LoVo (cell line): ENCODE measurements at places on chromosomes 1 and 21.

GRCh38 chr1:96009831-96010434 lies 711.7 kb upstream of the PTBP2 start:
- DNase-seq = no peak

DNA sequence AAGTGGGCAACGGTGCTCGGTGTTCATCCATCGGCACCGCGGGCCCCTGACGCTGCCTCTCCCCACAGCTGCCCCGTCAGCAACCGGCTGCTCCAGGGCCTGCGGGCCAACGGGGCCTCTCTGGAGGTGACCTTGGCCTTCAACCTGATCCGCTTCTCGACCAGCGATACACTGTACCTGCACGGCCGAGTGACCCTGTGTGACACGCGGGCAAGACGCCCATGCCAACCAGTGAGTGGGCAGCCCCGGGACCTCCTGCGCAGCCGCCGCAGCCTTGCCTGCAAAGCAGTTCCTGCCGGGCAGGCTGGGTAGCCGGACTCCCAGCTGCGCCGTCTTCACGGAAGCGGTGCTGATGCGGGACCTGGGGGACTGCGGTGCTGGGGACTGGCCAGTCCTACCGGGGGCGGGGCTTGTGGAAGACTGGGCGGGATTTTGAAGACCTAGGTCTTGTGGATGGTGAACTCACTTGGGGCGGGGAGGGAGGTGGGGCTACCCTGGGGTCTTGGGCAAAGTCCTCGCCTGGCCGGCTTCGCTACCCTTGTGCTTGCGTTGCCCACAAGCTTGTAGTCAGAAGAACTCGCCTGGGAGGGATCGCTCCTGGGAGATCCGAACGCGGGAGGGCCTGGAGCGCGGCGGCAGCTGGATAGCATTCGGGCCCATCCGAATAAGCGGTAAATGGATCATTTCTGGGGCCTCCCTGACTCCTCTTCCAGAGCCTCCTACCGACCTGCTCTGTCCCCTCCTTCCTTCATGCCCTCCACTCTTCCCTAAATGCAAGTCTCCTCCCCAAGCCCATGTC lies 8.8 kb upstream of the CEP85 start:
- DNase-seq = no peak

DNA sequence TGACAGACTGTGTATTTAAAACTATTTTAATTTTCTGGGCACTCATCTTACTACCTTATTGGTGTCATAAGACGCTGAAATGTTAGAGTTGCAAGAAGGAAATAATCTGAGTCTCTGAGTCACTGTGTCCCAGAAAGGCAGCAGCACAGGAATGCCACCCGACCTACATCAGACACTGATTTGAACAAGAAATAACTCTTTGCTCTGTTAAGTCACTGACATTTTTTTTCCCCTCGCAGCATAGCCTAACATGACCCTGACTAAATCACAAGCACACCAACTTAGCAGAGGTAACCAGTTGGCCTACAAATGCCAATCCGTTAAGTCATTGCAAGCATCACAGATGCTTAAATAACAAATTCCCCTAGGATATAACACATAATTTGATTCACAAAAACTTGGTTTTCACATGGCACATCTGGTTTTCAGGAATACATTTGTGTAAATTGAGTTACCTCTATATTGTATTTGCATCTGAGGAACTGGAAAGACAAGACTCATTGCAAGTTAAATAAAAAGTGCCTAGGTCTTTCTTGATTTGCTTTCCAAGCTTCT lies 349.1 kb downstream of the SEC16B start:
- DNase-seq = no peak

- no peak for DNase-seq
These were observed 538.9 kb downstream of the LMO4 start for GRCh38 chr1:87867626-87868025.

GRCh38 chr1:163706915-163707314 lies 385.2 kb downstream of the NUF2 start:
- DNase-seq = no peak

- no peak for DNase-seq
These were observed 91.7 kb upstream of the EDN2 start for GRCh38 chr1:41576206-41576605.

DNA sequence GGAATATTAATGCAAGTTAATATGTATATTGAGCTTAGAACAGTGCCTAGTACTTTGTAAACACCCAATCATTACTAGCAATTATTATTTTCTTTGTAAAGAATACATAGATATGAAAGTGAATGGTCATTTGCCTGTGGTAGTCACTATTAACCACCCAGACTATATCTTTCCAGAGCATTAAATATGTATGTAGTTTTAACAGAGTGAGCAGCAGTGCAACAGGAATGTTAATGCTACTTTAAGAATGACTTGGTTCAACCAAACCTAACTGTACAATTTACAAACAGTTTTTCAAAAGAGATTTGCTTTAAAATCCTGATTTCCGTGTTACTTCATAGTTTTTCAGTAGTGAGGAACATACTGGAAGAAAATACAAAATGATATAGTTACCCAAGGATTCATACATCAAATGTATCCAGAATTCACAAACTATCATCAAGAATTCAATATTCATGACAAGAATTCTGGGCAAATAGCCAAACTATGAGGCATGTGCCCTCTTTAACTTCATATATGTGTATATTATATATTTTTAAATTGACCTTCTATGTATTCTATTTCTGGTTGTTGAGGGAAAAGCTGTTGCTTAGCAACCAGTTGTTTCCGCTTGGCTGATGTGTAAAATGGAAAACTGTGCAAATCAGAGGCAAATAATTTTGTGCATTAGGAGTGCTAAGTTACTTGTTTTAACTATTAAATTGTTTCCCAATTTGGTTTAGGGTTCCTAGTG lies 34.9 kb upstream of the IVNS1ABP start:
- no peak for DNase-seq

DNA sequence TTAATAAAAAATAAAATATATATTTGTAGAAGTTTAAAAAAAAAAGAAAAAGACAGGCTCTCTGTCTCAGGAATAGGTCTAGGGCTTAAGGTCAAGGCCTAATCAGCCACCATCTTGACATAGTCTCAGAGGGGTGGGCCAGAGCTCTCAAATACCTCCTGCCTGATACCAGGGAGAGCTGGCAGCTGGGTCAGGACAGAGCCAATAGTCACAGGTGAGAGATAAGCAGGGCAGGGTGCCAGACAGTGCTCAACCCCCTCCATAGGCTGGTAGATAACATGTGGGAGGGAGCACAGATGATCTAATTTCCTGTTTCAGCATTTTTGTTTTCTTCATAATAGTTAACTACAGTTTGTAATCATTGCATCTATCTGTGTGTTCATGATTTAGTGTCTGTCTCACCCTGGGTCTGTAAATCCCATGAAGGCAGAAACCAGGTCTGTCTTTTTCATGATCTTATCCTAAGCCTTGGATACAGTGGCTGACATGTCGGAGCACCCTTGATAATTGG lies 152.0 kb upstream of the GRIK3 start:
- DNase-seq = no peak

GRCh38 chr1:39205102-39205780 lies 746 bp downstream of the MACF1 start:
- DNase-seq = no peak

DNA sequence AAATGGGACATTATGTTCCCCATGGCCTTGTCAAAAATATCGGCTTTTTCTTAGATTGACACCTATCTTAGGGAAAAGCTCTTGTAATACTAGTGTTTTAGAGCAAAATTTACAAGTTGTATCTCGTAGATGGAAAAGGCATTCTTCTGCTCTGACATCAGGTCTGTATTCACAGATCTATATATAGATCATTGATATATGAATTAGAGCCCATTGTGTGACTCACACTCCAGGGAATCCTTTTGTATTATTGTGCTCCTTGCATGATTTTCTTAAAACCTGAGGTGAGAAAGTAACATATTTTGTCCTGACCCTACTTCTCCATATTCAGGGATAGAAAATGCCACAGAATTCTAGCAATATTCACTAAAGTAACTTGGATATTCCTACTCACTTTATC lies 1160.8 kb upstream of the B3GALT2 start:
- DNase-seq = no peak

DNA sequence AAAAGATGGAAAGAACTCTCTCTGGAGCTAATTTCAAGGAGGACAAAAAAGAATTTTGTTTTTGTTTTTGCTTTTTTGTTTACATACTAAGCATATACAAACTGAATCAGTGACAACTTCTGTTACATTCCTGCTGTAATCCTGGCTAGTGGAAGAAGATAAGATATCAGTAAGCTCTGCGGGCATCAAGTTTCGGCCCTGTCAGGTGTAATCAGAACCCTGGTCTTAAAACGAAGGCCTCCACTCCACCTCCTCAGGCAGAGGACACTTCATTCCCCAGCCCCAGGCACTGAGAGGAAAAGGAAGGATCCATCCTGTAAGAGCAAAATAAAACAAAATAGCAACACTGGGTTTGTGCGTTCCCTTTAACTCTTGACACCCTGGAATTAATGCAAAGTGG lies 88.9 kb upstream of the ARHGAP29 start:
- DNase-seq = no peak

DNA sequence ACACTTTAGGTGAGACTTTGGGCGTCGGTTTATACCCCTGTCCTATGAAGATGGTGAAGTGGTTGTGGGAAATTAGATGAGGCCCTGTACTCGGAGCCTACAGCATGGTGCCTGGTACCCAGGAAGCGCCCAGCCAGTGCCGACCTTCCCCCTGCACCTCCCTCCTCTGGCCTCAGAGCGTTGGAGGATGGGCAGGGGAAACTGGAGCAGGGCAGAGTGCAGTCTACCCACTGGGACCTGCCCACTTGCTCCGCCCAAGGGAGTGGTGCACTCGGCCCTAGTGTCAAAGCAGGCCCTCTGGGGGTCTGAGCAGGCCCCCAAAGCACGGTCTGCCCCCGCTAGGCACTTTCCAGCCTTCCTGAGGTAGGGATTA lies 13.0 kb upstream of the TTC22 start:
- DNase-seq = no peak

DNA sequence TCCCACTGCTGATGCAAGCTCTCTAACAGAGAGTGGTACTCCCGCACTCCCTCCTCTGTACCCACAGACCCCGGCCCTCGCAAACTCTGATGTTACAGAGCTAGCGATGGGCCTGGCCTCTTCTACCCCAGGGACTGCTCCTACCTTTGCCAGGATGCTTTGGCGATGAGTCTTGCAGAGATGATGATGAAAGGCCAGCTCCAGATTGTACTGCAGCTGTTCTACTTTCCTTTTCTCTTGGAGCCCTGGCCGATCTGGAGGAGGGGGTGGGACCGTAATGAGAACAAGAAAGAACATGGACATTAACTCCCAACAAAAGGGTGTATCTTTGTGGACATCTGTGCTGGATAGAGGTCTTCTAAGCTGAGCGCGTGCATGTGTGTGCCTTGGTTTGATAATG lies 6.0 kb upstream of the LINGO4 start:
- no peak for DNase-seq

GRCh38 chr1:232686346-232686745 lies 56.4 kb upstream of the SIPA1L2 start:
- no peak for DNase-seq

GRCh38 chr1:151108331-151108730 lies 37.8 kb downstream of the GABPB2 start:
- DNase-seq = no peak

DNA sequence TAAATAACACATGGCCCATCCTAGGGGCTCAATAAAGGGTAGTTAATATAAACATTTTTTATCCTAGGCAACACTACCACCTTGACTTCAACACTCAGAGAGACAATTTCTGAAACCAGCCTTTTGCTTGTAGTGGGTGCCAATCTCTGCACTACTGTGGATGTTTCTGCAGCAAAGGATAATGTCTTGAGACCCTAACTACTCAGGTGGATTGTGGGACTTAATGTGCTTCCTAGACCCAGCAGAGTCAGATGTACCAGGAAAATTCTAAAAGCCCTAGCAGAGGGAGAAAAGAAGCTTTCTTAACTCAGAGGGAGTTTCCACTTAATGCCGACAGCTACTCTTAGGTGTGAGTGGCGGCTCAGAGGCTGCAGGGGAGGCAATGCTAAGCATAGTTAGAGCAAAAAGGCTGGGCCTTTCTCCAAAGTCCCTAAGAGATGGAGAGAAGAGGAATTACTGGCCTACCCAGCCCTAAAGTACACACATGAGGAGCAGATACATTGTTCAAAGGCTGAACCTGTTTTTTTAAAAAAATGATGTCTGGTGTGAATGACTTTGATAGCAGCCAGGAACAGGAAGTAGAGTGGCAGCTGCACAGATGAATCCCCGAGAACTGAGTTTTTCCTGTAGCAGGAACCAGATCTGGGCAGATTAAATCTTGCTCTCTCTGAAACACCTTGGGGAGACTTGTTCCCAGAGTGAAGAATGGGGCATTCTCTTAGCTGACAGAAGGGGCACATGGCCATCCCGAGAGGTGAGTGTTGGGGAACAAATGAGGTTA lies 33.5 kb upstream of the ABCD3 start:
- peak; percentile 44 for DNase-seq

- no peak for DNase-seq
These were observed 56.3 kb downstream of the CASZ1 start for GRCh38 chr1:10740123-10740522.

GRCh38 chr1:89170170-89171066 lies 5.4 kb downstream of the GBP7 start:
- no peak for DNase-seq

- DNase-seq = no peak
These were observed 60.1 kb downstream of the ELK4 start for GRCh38 chr1:205571747-205572146.

DNA sequence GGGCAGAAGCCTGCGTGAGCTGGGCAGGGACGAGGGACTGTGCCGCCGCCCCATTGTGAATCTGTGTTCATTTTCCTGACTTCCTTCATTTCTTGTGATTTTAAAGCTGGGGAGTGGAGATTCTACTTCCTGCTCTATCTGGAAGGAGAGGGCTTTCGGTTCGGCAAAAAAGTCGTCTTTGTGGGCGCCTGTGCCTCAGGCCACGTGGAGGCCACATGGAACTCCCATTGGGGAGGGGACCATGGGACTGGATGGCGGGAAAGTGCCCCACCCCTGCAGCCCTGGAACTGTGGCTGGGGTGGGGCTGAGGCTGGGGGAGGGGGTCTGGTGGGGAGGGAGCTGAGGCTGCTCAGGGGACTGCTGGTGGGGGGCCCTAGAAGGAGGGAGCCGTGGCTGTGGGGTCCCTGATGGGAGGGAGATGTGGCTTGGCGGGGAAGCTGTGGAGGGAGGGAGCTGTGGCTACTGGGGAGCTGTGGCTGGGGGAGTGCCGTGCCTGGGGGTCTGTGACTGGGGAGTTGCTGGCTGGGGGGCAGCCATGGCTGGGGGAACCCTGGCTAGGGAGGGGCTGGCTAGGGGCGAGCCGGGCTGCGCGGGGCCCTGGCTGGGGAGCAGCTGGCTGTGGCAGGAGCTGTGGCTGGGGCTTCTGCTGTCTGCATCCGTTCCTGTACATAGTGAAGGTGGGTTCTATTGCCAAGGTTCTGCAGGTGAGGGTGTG lies 31.5 kb downstream of the COL18A1 start:
- no peak for DNase-seq

DNA sequence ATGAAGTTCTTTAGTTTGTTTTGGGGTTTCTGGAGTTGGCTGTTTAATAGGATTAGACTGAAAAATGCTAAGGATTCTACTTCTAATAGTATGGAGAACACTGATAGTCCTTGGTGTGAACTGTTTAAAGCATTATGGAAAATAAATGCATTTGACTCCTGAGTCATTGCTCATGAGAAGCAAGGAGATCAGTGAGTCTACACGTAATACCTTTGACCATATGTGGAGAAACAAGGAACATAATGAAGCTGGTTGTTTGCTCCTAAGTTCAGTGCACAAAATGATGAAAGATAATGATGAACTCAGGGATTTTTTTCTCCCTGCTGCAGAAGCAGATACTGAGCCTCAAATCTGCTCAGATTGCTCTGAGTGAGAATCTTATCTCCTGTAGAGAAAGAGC lies 158.9 kb upstream of the COL11A1 start:
- no peak for DNase-seq
